ENCODE measurements at places on chromosomes 16 and 17. TPM values are rescaled to one million over a fixed set of nuclear protein-coding genes. Genes with fewer than 3 reads are reported as not detected.

DNA sequence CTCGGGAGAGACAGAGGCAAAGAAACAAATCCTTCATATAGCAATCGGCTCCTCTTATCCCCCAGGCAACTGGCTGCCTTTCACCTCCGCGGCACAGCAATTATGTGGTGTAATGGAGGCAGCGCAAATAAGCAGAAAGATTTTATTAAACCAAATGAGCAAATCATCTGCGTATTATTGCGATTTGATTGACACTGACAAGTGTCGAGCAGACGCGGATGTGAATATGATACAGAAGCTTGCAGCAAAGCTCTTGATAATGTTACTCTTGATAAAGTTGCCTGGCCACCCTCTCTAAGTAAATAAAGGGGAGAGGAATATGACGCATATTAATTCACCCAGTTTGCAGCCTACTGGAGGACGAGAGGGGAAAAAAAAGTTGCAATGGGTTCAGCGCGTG lies 26.5 kb upstream of the AKTIP start:
- no peak for DNase-seq

DNA sequence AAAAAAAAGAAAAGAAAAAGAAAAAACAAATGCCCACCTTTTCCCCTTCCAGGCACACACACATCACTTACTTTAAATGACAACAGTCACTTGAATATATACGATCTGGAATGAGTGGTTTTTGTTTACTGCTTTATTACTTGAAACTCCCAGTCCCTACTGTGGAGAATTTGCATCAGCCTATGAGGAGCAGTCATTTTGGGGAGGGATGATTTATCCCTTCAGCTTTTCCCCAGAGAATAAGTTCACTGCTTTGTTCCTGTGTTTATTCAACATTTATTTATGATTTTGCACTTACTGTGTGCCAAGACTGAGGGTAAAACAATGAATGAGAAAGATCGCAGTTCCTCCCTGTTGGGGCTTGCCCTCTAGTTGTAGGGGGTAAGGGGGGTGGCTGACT lies 4.7 kb upstream of the ZNF423 start:
- no peak for DNase-seq

The CDH8 gene
- 0.61 TPM for total RNA-seq

The ELMO3 gene
- total RNA-seq: 2.3 TPM

DNA sequence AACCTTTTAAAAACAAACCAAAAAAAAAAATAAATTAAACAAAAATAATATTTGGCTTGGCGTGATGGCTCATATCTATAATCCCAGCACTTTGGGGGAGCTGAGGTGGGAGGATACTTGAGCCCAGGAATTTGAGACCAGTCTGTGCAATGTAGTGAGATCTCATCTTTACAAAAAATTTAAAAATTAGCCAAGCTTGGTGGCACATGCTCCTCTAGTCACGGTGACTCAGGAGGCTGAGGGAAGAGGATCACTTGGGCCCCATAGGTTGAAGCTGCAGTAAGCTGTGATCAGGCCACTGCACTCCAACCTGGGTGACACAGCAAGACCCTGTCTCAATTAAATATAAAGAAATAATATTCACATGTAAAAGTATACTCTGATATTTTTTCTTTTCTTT lies 12.2 kb downstream of the GNGT2 start:
- DNase-seq: no peak

GRCh38 chr16:29112755-29113347 lies 128.0 kb downstream of the LAT start:
- DNase-seq: no peak

GRCh38 chr16:67953641-67954375 lies 9.9 kb upstream of the LCAT start:
- no peak for DNase-seq

GRCh38 chr17:72414032-72414396 lies 293.2 kb downstream of the SOX9 start:
- DNase-seq: no peak

- DNase-seq: no peak
Observed at GRCh38 chr16:66493490-66494401, 56.2 kb downstream of the TK2 start.

- DNase-seq: no peak
Observed at GRCh38 chr16:3951861-3952736, 71.6 kb upstream of the CREBBP start.

The DUSP3 gene
- 12.2 TPM for total RNA-seq

- no peak for DNase-seq
Observed at GRCh38 chr16:88596483-88596882, 26.3 kb downstream of the ZC3H18 start.

DNA sequence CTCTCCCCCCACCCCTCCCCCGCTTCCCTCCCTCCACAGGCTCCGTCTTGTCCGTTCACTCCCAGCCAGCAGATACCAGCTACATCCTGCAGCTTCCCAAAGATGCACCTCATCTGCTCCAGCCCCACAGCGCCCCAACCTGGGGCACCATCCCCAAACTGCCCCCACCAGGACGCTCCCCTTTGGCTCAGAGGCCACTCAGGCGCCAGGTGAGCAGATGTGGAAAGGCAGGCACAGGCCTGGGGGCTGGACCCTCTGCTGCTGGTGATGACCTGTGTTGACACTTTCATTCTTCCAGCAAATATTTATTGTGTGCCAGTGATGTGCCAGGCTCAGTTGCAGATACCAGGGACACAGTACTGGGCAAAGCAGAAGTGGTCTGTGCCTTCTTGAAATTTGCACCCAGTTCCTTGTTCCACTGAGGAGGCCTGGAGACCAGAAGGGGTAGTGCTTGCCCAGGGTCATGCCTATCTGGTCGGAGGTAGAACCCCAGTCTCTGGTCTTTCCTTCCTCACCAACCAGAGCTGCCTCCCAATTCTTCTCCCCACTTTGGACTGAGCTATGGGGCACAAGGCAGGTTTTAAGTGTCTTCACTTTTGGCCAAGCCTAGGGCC lies 10.3 kb upstream of the ABCC3 start:
- DNase-seq: no peak

DNA sequence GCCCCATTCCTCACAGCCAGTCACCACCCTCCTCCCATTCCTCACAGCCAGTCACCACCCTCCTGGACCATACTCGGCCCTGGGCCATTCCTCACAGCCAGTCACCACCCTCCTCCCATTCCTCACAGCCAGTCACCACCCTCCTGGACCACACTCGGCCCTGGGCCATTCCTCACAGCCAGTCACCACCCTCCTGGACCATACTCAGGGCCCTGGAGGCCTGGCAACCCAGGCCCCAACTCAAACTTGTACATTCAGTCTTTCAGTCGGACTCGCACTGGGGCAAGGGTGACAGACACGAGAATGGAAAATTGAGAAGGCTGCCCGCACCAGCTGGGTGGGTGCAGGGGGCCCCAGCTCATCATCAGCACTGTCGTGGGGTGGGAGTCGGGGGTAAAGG lies 30.4 kb upstream of the FOXK2 start:
- no peak for DNase-seq

GRCh38 chr17:72342627-72343527 lies 222.1 kb downstream of the SOX9 start:
- DNase-seq: no peak

The CCL23 gene
- 0.61 TPM for total RNA-seq

GRCh38 chr17:80989586-80989913 lies 2.1 kb upstream of the CHMP6 start:
- DNase-seq: no peak

GRCh38 chr16:69402439-69402838 lies 16.6 kb upstream of the TERF2 start:
- DNase-seq: no peak

Measured in thymus (tissue), 14 donors.